ENCODE measurements at places on chromosomes 7 and 10. TPM values are rescaled to one million over a fixed set of nuclear protein-coding genes. Genes with fewer than 3 reads are reported as not detected.

Gene CYP2E1
- total RNA-seq, result 2.2 TPM

Gene OR9A2
- 2.6 TPM for total RNA-seq

Gene PVRIG
- not detected for total RNA-seq

DNA sequence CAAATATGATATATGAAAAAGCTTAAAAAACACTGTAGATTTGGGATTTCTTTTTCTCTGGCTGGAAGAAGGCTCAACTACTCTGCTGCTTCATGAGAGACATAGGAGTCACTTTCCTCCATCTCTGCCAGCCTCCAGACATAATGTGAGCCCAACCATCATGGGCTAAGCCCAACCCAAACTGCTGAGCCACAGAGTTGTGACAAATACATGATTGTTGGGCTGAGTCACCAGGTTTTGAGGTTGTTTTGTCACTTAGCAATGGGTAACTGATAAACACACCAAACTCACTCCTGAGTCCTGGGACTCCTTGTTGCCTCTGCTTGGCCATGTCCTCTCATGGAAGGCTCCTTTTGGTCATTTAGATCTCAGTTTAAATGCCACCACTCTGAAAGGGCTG is 381.8 kb upstream of the FZD8 start:
- DNase-seq, result peak; percentile 7

DNA sequence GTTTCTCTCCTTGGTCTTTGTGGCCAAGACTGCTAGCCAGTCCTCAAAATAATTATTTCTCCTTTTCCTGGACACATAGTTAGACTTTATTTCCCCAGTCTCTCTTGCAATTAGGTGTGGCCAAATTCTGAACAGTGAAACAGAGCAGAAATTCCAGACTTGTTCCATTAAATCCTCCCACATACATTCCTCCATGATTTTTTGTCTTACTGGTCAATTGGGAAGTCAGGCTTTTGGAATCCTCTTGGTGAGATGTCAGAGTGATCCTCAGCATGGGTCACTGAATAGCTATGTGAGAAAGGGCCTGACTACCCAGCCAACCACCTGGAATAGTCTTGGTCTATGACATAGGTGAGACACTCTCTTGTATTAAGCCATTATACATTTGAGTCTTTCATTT is 164.2 kb downstream of the DGKI start:
- no peak for DNase-seq

DNA sequence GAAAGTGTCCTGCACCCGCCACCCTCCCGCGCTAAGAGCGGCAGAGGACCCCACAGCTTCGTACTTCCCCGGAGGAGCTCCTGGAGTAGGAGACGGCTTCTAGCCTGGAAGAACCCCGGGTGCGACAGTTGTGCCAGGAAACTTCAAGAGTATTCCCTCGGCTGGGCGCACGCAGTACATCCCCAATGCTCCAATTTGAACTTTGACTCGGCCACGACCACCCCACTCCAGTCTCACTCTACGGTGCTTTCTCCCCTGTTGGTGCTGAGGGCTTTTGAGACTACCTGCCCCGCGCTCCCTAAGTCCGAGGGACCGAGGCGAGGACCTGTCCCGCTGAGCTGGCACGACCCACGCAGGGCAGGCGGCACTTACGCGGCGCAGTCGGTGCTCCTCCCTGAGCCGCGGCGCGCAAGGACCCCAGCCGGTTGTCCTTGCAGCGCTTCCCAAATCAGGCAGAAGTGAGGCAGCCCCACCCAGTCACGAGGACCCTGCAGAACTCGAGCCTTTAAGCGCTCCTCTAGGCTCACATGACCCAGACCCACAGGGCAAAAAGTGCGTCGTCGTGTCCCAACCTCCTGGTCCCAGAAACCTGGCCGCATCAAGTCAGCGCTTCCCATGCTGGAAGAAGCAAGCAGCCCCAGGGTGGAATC is at the start of gene CPVL:
CPVL (minus strand) TSS at position 481 of the 650 bp plus-strand sequence. CDS start 25,476 bp downstream, outside the sequence.
- DNase-seq, result peak; percentile 76

- DNase-seq, result peak; percentile 77
These were observed 4.2 kb downstream of the VSTM2A start for GRCh38 chr7:54546081-54546985.

DNA sequence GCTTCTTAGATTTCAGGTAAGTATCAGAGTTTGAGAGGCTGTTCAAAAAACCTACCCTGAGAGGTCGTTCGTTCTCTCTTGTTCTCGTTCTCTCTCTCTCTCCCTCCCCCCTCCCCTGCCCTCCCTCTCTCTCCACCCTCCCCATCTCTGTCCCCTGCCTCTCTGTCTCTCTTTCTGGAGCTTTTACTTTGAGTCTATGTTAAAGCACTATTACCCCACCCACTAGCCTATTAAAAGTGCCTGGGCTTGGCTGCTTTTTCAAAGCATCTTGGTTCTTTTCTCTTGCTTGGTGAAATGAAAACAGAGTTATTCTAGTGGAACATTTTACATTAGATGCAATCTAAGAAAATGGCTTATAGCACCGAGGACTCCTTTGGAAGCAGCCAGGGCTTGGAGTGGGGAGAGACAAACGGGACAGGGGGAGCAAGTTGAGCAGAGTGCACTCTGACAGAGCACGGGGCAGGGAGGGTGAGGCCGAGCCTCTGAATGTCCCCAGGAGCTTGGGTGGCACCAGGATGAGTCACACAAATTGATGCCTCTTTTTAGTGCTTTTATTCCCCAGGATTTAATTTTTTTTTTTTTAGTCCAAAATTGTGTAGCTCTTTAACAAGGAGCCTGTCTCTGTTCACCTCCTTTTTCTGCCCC is 134.3 kb downstream of the CFAP58 start:
- no peak for DNase-seq

DNA sequence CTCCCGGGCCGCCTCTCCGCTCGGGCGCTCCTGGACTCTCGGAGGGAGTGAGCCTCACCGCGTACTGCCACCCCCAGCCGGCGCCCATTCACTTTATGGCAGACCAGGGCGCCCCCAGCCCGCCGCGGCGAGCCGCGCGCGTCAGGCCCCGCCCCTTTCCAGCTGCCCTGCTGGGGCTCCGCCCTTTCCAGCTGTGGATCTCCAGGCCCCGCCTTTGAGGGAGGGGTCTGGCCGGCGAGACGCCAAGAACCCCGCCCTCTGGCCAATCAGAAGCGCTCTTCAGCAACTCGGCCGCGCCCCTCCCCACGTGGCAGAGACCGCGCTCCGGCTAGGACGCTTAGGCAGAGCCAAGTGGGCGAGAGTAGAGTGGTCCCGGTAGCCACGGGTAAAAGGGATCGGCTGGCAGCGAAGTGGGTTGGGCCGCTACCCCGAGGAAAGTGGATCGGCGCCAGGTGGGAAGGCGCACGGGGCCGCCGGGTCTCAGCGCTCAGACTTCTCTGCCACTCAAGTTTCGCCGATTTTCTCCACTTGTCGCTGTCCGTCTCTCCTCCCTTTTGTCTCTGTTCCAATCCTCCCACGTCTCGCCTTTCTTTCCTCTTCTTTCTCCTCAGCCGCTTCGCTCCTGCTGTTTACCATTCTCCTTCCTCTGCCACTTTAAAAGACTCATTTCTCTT is at the start of gene PITX3:
PITX3 (minus strand) TSS at position 69 of the 674 bp plus-strand sequence. CDS start 9,432 bp downstream, outside the sequence.
- DNase-seq, result peak; percentile 98

DNA sequence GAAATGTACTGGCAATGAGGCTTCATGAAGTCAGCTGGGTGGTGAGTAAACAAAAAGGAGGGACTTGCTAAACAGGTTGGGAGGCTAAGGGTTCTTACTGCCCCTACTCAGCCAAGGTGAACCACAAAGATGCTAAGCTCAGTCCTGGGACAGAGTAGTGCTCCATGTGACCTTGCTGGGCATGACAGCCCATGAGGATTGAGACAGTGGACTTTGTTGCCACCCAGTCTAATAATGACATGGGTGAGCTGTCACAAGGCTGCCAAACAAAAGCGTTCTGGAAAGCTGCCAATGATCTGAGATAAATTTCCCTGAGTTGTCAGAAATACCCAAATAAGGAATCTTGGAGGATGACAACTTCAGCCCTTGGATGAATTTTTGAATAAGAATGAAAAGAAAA is 75.2 kb downstream of the CLEC2L start:
- no peak for DNase-seq
